ENCODE measurements at places on chromosomes 6 and 20.

DNA sequence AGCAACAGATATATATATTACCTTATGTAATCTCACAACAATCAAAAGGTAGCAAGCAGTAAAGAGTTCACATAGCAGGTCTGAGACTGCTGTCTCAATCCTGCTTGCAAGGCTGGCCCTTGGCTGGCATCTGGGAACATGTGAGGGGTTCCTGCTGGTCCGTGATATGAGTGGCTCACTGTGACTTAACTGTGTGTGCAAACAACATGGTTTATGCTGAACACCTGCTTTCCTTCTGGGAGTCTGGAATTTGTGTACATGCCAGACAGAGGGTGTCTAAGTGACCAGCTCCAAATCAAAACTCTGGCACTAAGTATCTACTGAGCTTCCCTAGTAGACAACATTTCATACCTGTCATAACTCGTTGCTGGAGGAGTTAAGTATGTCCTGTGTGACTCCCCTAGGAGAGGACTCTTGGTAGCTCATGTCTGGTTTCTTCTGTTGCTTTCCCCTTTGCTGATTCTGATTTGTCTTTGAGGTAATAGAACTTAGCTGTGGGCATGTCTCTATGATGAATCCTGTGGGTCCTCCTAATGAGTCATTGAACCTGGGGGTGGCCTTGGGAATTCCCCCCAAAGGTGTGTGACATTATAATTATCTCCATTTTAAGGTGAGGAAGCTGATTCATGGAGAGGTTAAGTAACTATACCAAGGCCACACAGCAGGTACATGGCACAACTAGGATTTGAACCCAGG, 131.6 kb upstream of the NEDD9 start:
- DNase-seq, result peak; percentile 88

DNA sequence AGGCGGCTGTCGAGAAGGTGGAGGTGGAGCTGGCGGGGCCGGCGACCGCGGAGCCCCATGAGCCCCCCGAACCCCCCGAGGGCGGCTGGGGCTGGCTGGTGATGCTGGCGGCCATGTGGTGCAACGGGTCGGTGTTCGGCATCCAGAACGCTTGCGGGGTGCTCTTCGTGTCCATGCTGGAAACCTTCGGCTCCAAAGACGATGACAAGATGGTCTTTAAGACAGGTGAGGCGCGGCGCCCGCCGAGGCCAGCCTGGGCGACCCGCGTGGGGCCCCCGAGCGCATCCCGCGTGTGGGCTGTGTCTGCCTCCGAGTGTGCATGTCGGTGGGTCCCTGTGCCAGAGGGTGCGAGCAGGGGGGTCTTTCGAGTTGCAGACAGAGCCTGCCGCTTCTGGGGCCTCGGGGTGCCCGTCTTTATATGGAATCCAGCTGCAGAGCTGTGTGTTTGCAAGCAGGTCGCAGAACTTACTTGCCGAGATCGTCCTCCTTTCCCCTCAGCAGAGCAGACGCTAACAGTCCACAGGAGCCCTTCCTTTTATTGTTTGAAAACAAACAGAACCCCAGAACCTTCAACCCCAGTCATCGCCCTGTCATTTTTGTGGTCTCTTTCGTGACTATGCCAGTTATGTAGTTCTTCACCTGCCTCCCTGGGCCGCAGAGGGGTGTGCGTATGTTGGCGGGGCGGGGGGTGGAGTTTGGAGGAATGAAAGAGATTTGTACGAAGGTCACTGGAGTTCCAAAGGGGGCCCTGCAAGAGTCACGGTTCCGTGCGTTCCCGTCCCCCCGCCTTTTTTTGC, 766 bp downstream of the SLC16A10 start:
- DNase-seq, result peak; percentile 86

- DNase-seq, result no peak
Measured at GRCh38 chr20:58406422-58407001, 17.5 kb downstream of the VAPB start.

- no peak for DNase-seq
Measured at GRCh38 chr6:106027758-106028157, 58.4 kb upstream of the PRDM1 start.

DNA sequence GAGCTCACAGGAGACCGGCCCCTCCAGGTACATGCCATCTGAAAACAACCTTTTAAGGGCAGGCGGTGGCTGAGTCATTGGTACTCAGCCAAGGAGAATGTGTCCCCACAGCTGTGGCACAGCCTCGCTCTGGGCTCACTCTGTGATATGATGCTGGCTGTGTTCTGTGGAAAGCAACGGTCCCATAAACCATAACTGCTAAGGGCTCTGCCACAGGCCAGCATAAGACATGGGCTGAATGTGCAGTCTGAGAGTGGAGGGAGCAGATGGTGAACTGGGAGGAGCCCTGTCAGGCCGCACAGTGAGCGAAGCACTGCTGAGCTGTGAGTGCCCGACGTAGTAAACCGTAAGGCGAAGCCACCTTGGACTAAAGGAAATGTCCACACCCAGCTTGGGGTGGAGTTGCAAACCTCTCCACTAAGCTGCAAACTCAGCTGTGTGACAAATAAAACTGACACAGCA, 375.8 kb downstream of the THBS2 start:
- DNase-seq, result no peak
